ENCODE measurements at places on chromosomes 5 and 9.

GRCh38 chr5:174204535-174205313 lies 159.2 kb downstream of the NSG2 start:
- DNase-seq = no peak

- no peak for DNase-seq
Observed at GRCh38 chr5:61162832-61163567, 732 bp upstream of the SMIM15 start.

DNA sequence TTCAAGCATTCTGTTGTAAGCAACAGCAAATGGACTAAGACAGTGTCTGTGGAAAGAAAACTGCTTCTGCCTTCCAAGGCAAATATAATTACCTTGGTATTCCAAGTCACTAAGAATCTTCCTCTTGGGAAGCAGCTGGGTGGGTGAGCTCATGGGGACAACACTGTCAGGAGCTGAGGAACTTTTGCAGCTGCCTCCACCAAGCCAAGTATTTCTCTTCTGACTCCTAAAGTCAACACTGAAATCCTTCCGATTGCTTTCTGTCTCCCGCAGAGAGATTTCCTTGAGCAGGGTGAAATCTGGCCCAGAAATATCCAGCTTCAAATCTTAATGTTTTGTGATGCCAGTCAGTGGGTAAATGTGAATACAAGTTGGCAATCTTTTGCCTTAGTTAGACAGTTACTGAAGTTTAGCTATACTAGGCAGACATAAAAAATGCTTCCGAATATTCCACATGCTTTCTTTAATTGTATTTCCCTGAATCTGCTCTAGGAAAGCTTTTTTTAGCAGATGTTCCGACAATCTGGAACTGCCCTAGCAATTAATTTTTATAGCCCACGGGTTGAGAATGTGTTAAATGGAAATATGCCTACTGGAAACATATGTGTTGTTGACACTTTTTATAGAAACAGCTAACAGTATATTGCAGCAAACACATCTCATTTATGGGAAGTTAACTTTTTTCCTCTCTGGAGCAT lies 369.9 kb upstream of the DAB2 start:
- no peak for DNase-seq

- DNase-seq = no peak
Observed at GRCh38 chr9:15205632-15206420, 101.2 kb downstream of the TTC39B start.

GRCh38 chr5:10635257-10635866 lies 71.5 kb downstream of the ANKRD33B start:
- DNase-seq = no peak

GRCh38 chr9:33043671-33044070 lies 18.6 kb downstream of the DNAJA1 start:
- DNase-seq = no peak

DNA sequence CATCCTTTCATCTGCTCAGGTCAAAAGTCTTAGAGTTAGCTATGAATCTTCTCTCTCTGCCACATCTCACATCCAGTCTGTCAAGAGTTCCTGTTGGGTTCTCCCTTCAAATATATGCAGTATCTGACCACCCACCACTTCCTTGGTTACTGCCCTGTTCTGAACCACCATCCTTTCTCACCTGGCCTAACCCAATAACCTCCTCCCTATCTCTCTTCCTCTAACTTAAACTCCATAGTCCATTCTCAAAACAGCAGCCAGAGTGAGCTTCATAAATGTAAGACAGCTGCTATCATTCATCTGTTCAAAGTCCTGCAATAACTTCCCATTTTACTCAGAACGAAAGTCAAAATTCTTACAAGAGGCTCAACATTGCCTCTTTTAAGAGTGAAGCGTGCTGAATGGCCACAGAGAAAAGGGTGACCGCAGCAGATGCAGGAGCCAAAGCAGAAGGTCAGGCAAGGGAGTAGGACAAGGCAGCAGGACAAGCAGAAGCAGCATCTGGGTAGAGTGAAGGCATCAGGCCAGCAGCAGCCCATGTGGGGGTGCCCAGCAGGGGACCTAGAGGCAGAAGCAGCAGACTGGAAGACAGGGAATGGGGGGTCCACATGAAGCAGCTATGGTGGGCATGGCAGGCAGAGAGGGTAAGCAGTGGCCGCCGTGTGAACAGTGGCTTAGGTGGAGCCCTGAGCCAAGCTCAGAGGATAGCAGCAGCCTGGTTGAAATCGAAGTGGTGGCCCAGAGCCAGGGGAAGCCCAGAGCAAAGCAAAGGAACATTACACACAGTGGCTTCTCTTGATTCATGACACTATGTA lies 39.3 kb upstream of the CDC42SE2 start:
- no peak for DNase-seq

GRCh38 chr5:170348137-170348633 lies 41.0 kb downstream of the KCNMB1 start:
- no peak for DNase-seq

DNA sequence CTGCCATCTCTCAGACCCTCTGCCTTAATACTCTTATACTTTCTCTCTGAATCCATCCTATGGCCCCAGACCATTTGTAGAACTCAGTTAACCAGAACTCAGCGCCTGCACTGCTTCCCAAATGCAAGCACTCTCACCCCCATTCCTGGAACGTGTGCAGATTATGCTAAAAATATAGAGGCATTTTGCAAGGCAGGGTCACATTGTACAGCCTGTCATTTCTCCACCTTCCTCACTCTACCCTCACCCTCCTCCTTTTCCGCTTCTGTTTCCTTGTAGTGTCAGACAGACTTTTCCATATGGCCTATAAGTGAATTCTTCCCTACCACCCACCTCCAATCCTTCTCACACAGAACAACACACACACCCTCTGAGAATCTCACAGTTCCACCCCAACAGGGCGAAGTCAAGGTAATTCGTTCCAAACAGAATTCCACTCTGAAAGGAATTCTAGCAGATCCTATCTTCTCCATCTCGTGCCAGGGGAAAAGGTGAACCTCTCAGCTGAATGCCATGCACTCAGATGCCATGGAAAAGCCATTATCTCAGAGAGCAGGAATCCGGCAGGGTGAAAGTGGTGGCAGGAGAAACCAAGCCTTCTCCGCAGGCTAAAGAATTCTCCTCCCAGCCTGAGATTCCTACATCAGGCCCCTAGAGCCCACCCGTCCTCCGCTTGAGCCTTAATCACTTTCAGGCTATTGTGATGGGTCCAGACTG lies 25.3 kb downstream of the GGTA1 start:
- no peak for DNase-seq

- no peak for DNase-seq
Observed at GRCh38 chr9:18543406-18544192, 69.6 kb downstream of the ADAMTSL1 start.

GRCh38 chr5:129617206-129617605 lies 130.7 kb upstream of the MINAR2 start:
- no peak for DNase-seq

- DNase-seq = no peak
Observed at GRCh38 chr5:29822521-29822920, 1371.0 kb upstream of the CDH6 start.

GRCh38 chr5:166722939-166723338 lies 1568.5 kb upstream of the WWC1 start:
- no peak for DNase-seq

- no peak for DNase-seq
Observed at GRCh38 chr5:473551-474192, 30.7 kb downstream of the EXOC3 start.

- no peak for DNase-seq
Observed at GRCh38 chr9:85408494-85408893, 333.3 kb downstream of the AGTPBP1 start.

DNA sequence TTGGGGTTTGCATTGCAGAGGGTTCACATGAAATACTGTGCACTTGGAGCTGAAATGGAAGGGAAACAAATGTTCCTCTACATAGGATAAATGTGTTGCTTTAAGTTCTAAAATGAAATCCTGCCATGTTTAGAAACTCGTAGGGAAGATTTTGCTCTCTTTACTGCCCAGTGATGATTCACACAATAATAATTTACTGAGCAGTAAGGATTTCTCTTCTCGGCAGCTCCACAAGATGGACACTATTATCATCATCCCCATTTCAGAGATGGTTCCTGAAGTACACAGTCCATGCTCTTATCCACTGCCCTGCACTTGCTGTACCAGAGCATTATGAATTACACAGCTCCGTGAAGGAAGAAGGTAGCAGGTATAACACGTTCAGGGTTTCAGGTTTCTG lies 4.1 kb downstream of the HACD4 start:
- DNase-seq = no peak

DNA sequence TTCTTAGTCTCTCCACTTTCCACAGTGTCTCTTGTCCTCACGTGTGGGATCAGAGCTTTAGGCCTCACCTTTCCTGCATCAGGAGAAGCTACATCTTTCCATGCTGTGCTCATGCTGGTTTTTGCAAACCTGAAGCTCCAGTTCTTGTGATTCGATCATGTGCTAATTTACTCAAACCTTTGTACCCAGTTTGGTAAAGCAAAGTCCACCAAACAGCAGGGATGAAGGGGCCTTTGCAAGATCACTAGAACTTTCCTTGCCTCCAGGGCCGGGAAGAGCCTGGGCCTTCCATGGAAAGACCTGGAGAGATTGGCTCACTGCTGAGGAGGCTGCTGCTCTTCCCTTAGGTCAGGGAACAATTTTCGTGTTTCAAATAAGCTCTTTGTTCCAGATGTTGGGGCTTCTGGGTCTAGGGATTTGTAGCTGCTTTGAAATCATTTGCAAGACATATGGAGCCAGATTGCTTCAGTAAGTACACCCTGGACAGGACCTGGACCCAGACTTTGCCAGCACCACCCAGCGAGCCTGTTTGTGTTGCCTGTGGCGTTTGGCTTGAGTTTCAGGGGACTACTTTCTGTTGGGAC lies 18.7 kb upstream of the SPATA31E1 start:
- no peak for DNase-seq

DNA sequence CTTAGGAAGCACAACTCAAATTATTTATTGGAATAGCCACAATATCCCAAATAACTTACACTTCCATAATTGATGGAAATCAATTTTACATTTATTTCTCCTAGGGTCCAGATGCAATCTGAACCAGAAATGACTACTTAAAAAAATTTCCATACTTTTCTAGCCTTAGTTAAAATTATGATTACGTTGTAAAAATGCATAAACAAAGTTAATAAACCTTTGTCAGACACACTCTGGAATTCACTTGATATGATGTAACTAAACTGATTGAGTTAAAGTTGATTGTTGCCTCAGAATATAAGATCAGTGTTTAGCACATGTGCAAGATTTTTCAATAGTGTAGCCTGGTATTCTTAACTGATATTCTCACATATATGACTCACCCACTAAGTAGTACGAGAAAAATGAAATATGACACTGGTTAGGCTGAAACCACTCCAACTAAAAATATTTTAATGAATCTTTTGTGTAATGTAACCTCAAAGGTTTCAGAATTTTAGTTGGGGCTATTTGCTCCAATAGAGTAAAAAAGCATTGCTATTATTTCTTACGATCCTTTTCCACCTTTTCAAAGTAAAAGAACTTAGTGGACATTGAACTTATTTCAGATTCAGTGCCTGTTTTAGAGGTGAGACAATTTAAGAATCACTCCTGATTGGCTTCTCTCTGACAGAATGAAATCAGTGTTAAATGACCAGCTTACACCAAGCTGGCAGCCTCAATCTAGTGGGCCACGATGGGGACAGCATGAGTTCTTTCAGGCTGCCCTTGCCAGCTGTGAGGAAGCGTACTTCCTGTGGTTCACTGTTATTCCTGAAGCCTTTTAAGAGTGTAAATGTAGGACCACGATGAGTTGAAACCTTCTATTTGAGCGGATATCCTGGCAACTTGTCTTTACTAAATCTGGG lies 277.2 kb upstream of the CDH9 start:
- DNase-seq = no peak

- DNase-seq = no peak
Observed at GRCh38 chr9:1837453-1838084, 177.6 kb upstream of the SMARCA2 start.

DNA sequence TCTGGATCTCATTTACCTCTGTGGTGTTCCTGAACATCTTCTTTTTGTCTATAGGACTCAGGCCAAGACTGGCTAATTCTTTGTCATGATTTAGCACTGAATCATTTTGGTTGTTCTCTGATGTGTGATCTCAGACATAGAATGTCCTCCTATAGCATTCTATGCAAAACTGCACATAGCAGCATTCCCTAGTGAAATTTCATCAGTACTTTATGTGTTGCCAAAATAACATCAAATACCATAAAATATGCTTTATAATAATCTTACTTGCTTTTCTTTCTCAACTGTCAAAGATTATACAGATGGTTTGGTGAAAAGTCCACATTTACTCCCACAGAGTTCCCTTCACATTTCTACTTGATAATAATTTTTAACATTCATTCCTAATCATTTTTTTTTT lies 115.7 kb upstream of the MPDZ start:
- DNase-seq = no peak

DNA sequence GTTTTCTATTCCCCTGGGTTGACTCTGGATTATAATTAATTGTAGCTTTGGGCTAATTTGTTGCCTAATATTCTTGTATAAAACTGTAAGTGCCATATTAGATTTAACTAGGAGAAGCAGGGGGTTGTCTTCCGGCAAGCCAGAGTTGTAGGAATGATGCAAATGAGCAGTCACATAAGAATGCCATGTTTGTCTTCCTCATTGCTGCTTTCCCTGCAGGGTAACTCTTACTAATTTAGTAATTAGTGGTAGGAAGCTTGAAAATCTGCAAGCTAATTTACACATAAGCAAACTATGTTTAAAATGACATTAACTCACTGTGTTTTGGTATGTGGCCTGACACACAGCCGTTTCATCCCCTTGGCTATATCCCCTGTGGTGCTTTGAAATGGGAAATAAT lies 527.8 kb downstream of the KCTD16 start:
- peak; percentile 28 for DNase-seq

DNA sequence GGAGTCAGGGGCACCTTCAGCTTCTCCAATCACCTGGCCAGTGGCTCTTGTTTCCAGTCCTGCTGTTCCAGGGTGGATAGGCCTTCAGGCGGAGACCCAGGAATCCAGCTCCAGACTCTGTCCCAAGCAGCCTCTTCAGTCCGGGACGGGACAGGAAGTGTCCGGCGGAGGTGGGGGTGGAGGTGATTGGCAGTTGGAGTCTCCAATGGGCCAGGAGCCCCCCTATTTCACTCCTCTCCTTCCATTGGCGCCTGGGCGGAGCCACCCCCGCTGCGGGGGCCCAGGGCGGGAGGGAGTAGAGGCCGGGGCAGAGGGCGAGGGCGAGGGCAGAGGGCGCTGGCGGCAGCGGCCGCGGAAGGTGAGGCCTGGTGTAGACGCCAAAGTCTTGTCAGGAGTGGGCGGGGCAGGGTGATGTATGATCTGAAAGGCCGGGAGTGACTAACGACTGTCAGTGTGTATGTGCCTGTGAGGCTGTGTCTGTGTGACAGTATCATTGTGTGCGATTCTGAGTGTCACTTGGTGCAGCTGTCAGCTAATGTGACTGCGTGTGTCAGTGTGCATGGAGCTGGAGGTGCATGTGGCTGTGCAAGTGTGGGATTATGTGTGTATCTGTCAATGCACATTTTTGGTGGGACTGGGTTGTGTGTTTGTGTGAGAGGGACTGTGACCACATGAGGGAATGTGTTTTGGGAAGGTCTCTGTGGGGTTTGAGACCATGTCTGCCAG lies at the start of gene IL11RA:
Gene IL11RA, plus strand, starts transcription at position 310 of the 726 bp plus-strand sequence. CDS start 3,033 bp downstream, outside the sequence.
- DNase-seq = no peak

DNA sequence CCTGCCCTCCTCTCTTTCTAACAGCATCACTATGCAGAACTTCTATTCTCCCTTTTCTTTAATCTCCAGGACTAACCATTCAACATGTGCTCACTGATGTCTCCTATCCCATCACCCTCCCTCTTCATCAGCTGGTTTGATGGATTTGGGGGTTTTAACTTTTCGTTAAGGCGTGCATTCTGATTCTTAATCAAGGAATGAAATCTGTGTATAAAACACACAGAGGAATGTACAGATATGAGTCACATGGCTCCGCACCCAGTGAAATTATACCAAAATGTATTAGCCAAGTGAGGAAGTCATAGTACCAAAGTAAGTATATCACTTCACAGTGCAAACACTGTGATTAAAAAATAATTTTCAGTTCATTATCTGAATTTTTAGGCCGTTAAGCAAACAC lies 35.2 kb downstream of the MARCHF11 start:
- no peak for DNase-seq

Measured in NCI-H1048 (cell line).